ENCODE measurements at places on chromosomes 7 and 10.

- no peak for DNase-seq
These were observed 26.2 kb upstream of the MSRB2 start for GRCh38 chr10:23069019-23069815.

- no peak for DNase-seq
These were observed 24.4 kb downstream of the GNG11 start for GRCh38 chr7:93945756-93946535.

GRCh38 chr10:100879741-100880360, 32.9 kb upstream of the SLF2 start:
- no peak for DNase-seq

GRCh38 chr10:34821587-34822585, 6.8 kb upstream of the PARD3 start:
- no peak for DNase-seq

DNA sequence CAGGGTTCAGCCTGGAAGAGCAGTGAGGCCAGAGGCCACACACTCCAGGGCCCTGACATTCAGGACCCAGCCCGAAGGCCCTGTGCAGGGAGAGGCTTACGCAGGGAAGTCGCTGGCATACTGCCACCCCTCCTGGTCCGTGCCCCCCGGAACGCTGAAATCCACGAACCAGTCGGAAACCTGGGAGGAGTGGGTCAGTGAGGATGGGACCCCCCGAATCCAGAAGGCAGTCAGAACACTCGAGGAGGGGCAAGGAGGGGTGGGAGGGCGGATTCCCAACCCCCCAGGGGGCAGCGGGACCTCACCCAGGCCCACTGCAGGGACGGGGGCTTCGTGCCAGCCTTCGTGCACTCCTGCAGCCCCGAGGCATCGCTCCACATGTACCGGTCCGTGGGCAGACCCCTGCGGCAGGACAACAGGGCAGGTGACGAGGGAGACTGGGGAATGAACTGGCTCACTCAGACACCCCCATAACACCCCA, 13.5 kb downstream of the BHLHA15 start:
- DNase-seq = no peak

DNA sequence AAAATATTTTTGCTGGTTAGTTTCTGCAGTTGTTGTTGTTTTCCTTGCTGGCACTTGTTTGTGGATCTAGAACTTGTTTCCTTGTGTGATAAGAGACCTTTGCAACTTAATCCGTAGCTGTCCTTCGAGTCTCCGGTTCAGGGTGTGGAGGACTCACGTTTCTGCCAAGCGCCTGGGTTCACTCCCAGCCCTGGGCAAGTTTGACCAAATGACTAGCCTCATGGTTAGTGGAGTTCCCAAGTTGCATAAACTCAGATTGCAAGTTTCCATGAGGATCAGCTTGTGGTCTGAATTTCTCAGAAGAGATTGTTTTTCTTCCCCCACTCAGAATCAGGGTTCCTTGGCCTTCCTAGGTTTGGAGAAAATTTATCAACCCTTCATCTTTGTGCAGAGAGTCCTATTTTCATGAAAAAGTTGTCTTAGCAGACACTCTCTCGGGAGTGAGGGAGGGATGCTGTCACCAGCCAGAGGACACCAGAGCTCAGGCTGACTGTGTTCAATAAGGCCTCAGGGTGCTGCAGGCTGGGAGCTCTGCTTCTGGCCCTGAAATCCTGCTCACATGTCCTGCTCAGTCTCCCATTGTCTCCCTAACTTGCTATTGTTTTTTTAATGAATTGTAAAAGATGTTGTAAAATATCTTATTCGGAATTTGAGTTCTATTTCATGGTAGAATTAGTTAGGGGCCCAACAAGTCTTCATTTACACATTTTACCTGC, 377.7 kb upstream of the KLF6 start:
- DNase-seq = no peak

DNA sequence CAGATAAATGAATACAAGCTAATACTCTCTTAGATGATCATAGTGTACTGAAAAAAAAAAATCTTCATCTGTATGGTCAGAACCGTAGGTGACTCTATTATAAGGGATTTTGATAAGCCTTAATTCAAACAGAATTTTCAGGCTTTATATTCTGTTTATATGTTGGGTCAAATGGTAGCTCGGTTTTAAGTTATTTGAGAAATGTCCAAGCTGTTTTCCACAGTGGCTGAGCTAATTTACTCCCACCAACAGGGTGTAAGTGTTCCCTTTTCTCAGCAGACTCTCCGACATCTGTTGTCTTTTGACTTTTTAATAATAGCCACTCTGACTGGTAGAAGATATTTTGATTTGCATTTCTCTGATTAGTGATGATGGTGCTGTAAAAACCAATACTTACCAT, 328.8 kb upstream of the MAGI2 start:
- DNase-seq = no peak

DNA sequence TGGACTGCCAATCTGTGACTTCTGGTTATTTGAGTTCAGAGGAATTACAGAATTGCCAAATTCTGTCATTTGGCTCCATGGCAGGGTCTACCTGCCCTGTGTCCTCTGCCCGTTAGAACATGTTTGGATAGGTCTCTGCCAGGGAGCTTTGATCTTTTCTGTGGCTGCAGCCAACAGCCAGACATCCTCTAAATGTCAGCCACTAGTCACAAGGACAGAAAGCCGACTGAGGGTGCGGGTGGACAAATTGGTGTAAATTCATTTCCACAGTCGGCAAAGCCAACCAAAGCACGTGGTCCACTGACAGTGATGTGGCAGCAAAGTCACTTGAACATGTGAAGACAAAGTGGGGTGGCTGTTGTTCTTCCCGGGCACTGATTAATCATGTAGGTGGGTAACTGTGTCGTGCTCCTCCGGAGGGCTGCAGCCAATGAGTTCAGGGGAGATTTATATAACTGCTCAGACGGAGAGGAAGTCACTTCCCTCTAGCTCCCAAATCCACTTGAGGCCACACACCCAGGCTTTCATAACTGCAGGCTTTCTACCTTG, 26.7 kb upstream of the CAMK1D start:
- DNase-seq = no peak

- DNase-seq = no peak
These were observed 73.2 kb downstream of the SFMBT2 start for GRCh38 chr10:7337431-7338171.

- DNase-seq = no peak
These were observed 144.6 kb upstream of the COL1A2 start for GRCh38 chr7:94250124-94250523.

- peak; percentile 7 for DNase-seq
These were observed 95.5 kb downstream of the CTBP2 start for GRCh38 chr10:125064681-125065492.

GRCh38 chr7:101676956-101677355, 47.9 kb upstream of the MYL10 start:
- DNase-seq = no peak

- DNase-seq = no peak
These were observed 246.2 kb downstream of the MAD1L1 start for GRCh38 chr7:1986366-1987083.

GRCh38 chr10:556971-557637, 132.4 kb downstream of the DIP2C start:
- no peak for DNase-seq

DNA sequence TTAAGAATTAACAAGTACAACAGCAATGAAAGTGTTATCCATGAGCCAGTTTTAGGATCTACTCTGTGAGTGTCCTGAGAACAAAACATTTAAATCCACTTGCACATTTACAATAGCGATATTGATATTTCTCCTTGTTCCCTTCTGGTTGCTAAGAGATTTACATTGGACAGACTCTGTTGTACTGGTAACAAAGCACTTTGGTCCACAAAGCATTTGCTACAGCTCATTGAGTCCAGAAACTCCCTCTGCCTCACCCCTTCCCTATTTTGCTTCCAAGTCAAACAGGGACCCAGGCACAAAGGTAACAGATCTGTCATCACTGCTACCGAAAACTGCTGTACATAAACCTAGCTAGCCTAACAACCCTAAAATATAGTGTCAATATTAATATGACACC, 2.1 kb downstream of the ANK3 start:
- DNase-seq = no peak

All from stimulated activated CD4-positive, alpha-beta T cell treated with anti-CD3 and anti-CD28 coated beads, Interleukin-2, amount 100 ng/mL, for 24 hours (primary cell).